Esophagus squamous epithelium (tissue), 5 donors: ENCODE measurements at places on chromosomes 5 and 9. TPM values are rescaled to one million over a fixed set of nuclear protein-coding genes. Genes with fewer than 3 reads are reported as not detected.

- no peaks in the 10 kb centered on the region for H3K27me3 ChIP-seq
- DNase-seq: no peak
Measured at GRCh38 chr9:87375397-87376073, 122.1 kb upstream of the DAPK1 start.

- no peaks in the 10 kb centered on the region for H3K4me1 ChIP-seq
- H3K27me3 ChIP-seq: no peaks in the 10 kb centered on the region
- H3K36me3 ChIP-seq: no peaks in the 10 kb centered on the region
Measured at GRCh38 chr9:127250896-127251391, 13.6 kb upstream of the GARNL3 start.

- no peaks in the 10 kb centered on the region for H3K27me3 ChIP-seq
- no peak overlapping the region for H3K4me3 ChIP-seq
- no peak overlapping the region for H3K27ac ChIP-seq
- no peaks in the 10 kb centered on the region for H3K36me3 ChIP-seq
- H3K4me1 ChIP-seq: no peaks in the 10 kb centered on the region
Measured at GRCh38 chr9:78273761-78274160, 23.2 kb upstream of the PSAT1 start.

- H3K27me3 ChIP-seq: no peaks in the 10 kb centered on the region
- peaks cover 29% of the 10 kb centered on the region for H3K4me1 ChIP-seq
- no peaks in the 10 kb centered on the region for H3K36me3 ChIP-seq
- H3K4me3 ChIP-seq: no peak overlapping the region
- DNase-seq: no peak
Measured at GRCh38 chr5:132498686-132499271, 8.2 kb upstream of the IRF1 start.

- H3K27ac ChIP-seq: peak overlapping the region; percentile 54
- no peak for DNase-seq
- no peaks in the 10 kb centered on the region for H3K36me3 ChIP-seq
- H3K4me3 ChIP-seq: no peak overlapping the region
Measured at GRCh38 chr5:140608722-140609121, 24.3 kb downstream of the CD14 start.

Gene DRD1
- 0.19 TPM for total RNA-seq

Gene DNAH5
- total RNA-seq: 0.91 TPM

Gene PPP2R2B
- total RNA-seq: 1.5 TPM
